Occipital lobe (tissue), 3 donors: ENCODE measurements at places on chromosomes 13 and 19. TPM values are rescaled to one million over a fixed set of nuclear protein-coding genes. Genes with fewer than 3 reads are reported as not detected.

- no peak for DNase-seq
Measured at GRCh38 chr19:5081443-5082161, 112.7 kb downstream of the KDM4B start.

DNA sequence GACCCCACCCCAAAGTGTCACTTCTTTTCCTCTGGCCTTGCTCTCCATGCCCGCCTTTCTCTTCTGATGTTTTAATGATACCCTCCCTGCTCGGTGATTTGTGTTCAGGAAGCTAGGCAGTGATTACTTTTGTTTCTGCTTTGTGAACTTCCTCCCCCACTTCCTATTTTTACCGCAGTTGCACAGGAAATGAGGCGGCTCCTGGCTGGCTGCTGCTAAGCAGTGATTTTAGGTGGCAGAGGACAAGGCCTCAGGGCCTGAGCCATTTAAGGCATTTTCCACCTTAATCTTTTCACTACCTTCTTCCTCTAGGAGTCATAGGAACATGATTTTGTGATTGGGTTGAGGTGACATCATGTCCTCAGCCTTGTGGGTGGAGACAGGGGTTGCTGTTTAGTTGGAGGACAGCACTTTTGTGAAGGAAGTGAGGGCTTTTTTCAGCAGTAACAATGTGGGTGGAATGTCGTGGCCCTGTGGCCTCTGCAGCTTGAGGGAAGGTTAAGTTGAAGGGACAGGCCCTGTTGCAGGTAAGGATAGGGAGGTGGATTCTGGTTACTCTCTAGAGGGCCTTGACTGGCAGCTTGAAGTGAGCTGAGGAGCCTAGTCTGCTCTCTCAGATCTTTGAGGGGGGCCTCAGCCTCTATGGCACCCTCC lies 15.7 kb downstream of the GARRE1 start:
- no peak for DNase-seq

DNA sequence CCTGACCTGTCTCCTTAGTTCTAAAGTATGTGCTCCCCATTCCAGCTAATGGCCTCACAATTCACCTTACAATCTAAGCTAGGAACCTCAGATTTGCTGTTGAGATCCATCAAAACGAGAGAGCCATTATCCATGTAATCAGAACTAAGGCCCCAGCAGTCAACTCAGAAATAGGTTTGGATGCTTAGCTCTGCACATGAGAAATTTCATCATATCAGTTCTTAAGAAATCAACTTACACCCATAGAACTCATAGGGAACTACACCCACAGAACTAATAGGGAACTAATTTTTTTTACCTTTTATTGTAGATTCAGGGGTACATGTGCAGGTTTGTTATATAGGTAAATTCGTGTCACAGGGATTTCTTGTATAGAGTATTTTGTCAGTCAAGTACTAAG lies 28.7 kb downstream of the CYSLTR2 start:
- DNase-seq: no peak

GRCh38 chr13:79225487-79226232 lies 180.4 kb downstream of the RBM26 start:
- DNase-seq: peak; percentile 1

LILRA6 gene
- total RNA-seq: not detected

LILRA1 gene
- 0.16 TPM for total RNA-seq

CACTIN gene
- 19.8 TPM for total RNA-seq

DNA sequence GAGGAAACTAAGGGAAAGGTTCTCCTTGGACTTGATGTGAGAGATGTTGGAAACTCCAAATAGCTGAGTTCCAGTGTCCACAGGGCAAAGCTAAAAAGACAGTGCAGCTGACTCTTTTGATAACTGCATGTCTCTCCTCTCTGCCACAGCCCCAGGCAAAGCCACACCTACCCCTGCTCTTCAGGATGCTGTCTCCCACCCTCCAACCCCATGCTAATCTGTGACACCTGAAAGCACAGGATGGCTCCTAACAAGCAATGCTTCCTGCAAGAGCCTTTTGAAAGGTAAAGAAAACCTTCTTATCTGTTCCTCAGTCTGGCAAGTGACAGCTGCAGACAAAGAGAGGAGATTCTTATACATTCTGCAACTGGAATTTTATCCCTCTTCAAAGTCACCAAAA lies 14.5 kb downstream of the SLC46A3 start:
- no peak for DNase-seq

- no peak for DNase-seq
Measured at GRCh38 chr13:26718146-26718545, 42.4 kb downstream of the GPR12 start.

PLPP2 gene
- total RNA-seq: 0.62 TPM

DNA sequence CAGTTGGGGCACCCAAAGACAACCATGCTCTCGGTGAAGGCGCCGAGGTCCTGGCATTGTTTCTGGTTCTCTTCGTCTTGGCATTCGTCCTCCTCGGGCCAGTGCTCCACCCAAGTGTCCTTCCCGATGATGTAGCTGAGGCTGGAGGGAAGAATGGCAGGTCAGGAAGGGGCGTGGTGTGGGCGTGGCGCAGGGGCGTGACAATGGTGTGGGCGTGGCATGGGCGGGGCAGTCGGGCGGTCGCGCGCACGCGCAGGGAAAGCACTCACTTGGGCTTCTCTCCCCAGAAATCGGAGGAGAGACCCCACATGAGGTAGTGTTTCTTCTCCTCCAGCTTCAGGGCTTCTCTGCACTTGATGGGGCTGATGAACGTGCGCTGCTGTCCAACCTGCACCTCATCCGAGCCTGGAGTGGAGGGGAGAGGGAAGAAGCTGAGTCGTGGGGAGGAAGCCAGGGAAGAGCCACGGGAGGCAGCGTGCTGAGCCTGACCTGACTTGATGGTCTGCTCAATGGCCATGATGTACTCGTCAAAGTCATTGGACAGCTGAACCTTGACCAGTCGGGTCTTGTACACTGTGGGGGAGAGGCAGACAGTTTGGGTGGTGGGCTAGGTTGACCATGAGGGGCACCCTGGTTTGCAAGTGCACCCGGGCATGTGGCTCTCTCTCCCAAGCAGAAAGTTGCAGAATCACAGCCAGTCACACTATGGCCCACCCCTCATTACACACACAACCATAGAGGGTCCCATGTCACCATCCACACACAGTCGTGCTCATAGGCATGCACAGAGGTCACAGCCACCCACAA lies 8.1 kb upstream of the TNFSF14 start:
- no peak for DNase-seq

DNA sequence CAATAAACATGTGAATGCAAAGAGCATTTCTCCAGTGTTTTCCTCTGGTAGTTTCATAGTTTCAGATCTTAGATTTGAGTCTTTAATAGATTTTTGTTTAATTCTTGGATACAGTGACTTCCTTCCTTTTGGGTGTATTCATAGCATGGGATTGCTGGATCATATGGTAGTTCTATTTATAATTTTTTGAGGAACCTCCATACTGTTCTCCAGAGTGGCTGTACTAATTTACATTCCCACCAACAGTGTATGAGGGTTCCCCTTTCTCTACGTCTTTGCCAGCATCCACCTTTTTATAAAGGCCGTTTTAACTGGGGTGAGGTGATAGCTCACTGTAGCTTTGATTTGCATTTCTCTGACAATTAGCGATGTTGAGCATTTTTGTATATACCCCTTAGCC lies 9.3 kb upstream of the CALM3 start:
- DNase-seq: no peak

- no peak for DNase-seq
Measured at GRCh38 chr19:54902061-54902460, 3.9 kb upstream of the NCR1 start.

DNA sequence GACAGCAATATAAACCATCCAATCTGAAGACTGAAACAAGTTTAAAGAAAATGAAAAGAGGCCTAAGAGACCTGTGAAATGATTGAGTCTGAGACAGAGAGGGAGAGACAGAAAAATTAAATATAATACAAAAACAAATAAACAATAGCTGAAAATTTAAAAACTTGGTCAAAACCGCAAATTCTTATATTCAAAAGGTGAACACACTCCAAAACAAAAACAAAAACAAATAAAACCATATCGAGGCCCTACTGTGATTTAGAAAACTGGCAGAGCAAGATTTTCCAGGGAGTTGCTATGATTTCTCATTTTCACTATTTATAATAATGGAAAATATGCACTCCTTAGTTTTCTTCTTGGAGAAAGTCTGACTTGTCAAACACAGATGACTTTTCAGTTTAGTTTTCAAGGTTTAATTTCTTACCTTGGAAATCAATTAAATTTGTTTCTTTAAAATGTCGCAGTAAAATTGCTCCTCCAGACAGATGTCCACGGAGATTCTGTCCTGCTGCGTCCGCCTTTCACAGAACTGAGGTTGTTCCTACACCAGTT lies 1420.3 kb downstream of the UQCRFS1 start:
- DNase-seq: no peak

ZFP36 gene
- 1.2 TPM for total RNA-seq

GNA15 gene
- 1.9 TPM for total RNA-seq

DNA sequence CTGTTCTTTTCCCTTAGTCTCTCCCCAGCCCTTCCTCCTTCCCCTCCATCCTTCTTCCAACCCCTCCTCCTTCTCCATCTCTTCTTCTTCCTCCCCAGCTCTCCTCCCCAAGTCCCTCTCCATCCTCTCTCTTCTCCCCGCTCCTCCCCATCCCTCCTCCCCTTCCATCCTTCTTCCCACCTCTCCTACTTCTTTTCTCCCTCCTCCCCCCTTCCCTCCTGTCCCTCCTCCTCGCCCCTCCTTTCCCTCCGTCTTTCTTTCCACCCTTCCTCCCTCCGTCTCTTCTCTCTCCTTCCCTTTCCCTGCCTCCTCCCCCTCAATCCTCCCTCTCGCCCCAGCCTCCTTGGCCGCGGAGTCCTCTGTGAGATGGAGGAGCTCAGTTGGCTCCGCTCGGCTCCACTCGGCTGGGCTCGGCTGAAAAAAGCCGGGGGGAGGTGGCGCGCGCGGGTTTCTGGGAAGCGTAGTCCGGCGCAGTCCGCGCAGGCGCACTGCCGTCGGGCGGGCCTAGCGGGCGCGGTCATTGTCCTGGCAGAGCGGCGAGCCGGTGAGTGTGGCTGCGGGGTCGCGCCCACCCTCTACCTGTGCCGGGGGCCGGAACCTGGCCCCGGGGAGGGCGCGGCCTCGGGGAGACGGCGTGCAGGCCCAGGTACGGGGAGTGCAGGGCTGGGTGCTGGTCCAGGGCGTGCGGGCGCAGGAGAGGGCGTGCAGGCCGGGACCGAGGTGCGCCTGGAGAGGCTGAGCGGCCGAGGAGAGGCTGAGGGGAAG lies at the start of gene ZNF71:
Gene ZNF71 (plus strand): TSS at position 520 of the 765 bp plus-strand sequence. CDS start 6,257 bp downstream, outside the sequence.
- peak; percentile 85 for DNase-seq

- no peak for DNase-seq
Measured at GRCh38 chr13:81498969-81499368, 1158.0 kb upstream of the SPRY2 start.

WDR62 gene
- 0.78 TPM for total RNA-seq

DNA sequence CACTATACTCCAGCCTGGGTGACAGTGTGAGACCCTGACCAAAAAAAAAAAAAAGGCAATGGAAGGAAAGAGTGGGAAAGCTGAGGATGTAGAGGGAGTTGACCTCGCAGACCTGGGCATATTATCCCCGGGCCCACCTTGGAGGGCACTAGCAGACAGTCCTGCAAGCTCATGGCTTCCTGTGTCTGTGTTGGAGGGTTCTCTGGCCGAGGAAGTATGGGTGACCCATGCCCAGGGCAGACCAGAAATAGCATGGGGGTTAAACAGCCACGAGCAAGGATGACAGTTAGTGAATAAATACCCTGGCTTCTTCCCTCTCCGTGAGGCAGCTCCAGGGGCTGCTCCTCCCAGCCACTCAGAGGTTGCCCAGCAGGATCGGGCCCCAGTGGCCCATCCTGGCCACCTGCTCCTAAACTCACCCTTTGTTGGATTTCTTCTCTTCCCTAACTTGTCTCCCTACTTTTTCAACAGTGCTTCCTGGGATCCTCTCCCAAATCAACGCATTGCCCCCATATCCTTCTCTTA lies 485.8 kb downstream of the ZNF536 start:
- DNase-seq: no peak

BEST2 gene
- 0.16 TPM for total RNA-seq

- DNase-seq: no peak
Measured at GRCh38 chr13:60453490-60453889, 56.5 kb downstream of the TDRD3 start.

ZNF83 gene
- 49.4 TPM for total RNA-seq

GRCh38 chr19:50512999-50513745 lies 541 bp downstream of the ASPDH start:
- no peak for DNase-seq

DNA sequence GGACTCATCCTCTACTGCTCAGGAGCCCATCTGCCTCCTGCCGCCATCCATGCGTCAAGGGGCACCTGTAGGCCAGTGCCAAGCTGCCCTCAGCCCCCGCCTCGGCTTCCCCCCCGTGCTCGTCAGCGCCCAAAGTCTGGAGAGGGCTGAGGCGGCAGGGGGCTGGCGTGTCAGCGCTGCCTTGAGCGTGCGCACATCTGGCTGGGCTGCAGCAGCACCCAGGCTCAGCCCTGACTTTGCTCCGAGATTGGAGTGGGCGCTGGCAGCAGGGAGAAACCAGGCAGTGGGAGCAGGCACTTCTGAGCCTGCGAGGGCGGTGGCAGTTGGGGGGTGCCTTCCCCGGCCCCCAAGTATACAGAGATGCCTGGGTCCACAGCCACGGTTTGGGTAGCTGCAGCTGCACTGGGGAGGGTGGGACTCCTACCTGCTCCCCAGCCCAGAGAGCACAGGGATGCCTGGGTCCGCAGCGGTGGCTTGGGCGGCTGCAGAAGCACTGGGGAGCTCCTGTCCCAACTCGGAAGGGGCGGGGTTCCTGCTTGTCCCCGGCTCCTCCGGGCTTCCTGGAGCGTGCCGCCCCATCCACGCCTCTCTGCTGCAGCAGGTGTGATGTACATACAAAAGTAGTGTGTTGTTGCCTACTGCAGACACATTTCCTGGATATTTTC lies 44.8 kb upstream of the LPAR6 start:
- no peak for DNase-seq

ZNF850 gene
- total RNA-seq: 7.5 TPM

GRCh38 chr19:52536448-52536800 lies 9.0 kb downstream of the ZNF808 start:
- no peak for DNase-seq

KLF1 gene
- total RNA-seq: 0.31 TPM
